ENCODE measurements at places on chromosomes 2 and 18. TPM values are rescaled to one million over a fixed set of nuclear protein-coding genes. Genes with fewer than 3 reads are reported as not detected.

Gene SPP2
- total RNA-seq: not detected

Gene C1QL2
- not detected for total RNA-seq

Gene CTAGE1
- not detected for total RNA-seq

Gene ADRA2B
- total RNA-seq: 0.32 TPM

DNA sequence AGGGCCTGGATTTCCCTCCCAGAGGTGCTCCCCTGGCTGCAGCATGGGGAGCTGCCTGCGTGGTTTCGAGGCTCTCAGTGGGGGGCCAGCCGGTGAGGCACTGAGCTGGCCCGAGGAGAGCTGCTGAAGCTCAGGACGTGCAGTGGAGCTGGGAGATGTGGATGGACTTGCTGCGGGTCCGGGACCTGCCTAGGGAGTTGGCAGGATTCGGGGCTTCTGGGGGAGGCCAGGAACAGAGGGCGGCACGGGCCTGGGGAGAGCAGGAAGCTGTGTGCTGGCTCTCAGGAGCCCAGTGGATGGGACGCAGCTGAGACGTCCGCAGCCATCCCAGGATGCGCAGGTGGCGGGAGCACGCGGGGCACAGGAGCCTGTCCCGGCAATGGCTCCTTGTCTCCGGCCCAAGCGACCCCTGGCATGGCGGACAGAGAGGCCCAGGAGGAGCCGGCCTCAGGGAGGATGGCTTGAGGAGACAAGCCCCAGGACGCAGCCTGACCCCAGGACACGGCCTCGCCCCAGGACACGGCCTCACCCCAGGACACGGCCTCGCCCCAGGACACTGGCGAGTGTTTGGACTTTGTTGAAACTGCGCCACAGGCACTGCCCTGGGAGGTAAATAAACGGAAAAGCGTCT, 116.1 kb downstream of the NFATC1 start:
- no peak for DNase-seq

GRCh38 chr2:240620859-240621258, 4.4 kb upstream of the GPR35 start:
- DNase-seq: no peak

DNA sequence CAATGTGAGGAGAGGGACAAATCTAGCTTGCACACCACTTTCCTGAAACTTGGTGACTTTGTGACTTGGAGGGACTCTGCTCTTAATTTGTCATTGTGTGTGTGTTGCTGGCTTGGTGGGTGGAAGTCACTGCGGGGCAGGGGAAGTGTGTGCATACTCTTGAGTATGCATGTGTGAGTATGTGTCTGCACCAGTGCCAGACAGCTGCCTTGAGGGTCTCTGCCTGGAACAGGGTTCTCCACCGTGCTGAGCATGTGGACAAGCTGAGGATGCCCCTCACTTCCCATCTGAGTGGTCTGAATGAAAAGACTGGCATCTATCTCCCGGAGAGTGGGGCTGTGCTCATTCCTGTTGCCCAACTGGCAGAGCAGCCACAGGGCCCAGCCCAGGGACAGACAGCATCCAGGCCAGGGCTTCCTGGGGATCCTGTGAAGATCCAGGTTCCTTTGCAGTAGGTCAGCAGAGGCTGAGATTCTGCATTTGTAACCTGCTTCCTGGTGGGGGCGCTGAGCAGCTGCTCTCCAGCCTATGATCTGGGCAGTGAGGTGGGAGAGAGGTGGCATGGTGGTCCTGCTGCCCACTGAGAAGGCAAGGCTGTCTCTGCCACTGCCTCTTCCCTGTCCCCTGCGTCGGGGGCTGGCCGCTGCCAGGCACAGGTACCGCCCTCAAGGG, 138.9 kb upstream of the HAAO start:
- no peak for DNase-seq

- DNase-seq: no peak
These were observed 283.3 kb downstream of the AFF3 start for GRCh38 chr2:99858951-99859596.

DNA sequence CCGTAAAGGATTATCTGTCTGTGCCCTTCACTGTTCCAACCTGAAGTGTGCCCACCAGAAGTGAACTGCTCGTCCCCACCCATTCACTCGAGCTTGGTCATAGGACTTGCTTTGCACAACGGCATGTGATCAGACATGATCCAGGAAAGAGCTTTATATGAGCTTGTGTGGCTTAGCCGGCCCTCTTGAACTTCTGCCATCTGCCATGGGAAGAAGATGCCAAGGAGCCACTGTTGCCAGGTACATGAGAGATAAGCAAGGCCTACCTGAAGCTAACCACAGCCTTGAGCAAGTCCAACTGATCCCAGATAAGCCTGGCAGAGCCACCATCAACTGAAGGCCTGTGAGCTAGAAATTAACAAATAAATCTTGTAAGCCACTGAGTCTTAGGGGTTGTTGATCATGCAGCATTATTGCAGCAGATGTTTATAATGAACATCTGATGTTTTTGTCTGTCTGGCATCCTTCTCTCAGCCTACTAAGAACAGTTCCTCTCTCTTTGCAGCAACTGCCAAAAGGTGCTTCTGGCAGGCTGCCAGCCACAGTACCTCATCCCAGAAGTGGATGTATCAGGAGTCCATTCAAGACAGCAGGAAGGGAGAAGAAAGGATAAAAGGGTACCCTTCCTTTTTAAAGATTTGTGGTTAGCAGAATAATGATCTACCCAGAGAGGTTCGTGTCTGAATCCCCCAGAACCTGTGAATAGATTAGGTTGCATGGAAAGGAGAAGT, 16.8 kb downstream of the DBI start:
- no peak for DNase-seq

- DNase-seq: peak; percentile 14
These were observed 41.1 kb downstream of the NHEJ1 start for GRCh38 chr2:219119422-219120043.

DNA sequence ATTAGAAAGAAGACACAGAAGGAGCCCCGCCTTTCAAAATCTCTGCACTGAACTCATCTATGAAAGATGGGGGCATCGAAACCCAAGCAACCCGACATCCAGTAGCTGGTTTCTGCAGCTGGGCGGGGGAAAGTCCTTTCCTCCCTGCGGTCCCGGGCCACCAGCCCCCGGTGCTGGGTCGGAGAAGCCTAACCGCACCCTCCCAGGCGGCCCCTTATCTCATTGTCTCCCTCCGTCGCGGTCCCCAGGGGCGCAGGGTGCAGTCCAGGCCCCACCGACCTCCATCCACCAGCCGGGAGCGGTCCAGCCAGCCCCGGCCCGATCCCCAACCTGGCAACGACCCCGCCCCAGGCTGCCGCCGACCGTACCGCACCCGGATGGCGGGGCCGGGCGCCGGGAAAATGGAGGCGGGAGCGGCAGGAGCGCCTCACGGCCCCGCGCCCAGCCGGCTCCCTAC, 452 bp downstream of the RAPH1 start:
- no peak for DNase-seq

DNA sequence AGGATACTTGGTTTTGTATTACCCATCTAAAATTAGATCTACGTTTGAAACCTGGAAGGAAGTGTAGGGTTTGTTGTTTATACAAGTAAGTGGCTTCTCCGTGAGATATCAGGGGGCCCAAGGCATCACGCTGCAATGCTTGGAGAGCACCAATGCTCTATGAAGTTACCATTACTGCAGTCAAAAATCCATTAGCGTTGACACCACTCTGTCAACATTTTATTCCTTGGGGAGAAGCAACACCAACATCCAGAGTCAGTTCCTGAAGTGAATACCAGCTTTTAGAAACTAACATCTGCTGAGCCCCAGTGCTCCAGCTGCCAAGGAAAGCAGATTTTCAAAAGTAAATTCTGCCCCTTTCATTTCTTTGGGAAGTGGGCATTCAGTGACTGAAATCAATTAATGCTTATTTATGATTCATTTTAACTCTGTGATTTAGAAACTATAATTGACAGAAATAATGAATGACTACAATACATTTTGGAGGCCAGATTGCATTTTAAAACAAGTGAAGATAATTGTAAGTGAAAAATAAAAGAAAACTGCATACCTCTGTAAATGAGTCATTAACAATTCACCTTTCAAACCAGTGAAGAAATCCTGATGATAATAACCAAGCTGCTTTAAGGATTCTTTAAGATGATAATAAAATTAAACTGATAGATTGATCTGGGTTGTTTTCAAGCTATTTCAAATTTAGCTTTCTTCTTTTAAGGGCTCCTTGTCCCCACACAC, 30.5 kb downstream of the LRP1B start:
- no peak for DNase-seq

DNA sequence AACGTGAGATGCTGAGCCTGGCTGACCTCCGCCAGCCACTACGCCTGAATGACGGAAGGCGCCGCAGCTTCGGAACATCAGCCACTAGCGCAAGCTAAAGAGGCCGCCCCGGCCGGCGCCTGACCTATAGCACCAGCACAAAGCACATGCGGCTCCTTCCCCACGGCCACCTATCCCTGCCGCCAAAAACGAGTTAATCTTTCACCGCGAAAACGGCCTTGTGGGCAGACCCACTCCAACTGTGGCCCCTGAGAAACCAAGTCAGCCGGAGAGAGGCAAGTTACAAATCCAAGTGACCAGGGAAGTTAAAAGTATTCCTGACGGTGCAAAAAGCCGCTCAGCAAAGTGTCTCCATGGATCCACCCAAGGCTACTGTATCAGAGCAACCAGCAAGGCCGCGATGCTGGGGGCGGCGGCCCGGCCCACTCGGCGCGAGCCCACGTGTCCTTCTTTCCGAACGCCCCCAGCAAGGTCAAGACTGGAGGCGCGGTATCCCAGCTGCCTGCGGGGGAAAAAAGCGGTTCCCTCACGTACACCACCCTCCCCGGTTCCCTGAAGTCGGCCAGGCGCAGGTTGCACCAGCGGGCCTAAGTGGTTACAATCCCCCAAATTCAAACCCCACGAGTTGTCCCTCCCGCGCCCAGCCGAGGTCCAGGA, 575 bp downstream of the HSPD1 start:
- DNase-seq: peak; percentile 65

DNA sequence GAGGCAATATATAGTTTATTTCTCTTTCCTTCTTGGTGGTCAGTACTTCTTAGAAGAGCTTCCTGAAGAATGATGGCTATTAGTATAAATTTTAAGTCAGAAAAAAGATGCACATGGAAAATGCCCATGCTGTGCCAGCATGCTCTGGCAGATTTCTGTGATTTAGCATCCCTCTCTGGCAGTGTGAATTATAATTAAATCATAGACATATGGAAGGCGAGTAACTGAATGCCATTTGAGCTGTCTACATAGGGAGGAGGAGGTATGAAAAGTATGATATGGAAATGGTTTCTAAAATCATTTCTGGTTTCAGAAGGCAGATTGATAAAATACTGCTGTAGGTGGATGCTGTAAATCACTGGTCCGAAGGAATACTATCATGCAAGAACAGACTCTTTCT, 754.9 kb upstream of the LRATD1 start:
- DNase-seq: no peak

- DNase-seq: no peak
These were observed 26.9 kb downstream of the ACADL start for GRCh38 chr2:210198326-210198725.

- DNase-seq: no peak
These were observed 3.1 kb upstream of the NCK2 start for GRCh38 chr2:105741617-105742016.

DNA sequence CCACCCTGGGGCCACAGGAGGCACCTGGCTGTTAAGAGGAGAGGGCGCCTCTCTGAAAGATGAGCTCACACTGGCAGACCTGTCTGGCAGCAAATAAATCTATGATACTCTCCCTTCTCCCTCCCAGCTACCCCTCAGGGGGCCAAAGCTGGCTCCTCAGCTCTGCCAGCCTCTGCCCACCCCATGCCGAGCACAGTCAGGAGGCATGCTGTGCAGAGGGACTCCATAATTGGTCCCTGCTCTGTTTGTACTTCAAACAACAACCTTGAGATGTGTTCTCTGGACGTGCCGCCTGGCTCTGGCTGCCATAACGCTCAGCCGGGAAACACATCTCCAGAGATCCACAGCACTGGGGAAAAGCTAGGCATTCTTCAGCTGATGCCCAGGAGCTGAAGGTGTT, 126.7 kb downstream of the GALNT14 start:
- DNase-seq: no peak

GRCh38 chr2:193446967-193447366, 1252.2 kb upstream of the TMEFF2 start:
- no peak for DNase-seq

DNA sequence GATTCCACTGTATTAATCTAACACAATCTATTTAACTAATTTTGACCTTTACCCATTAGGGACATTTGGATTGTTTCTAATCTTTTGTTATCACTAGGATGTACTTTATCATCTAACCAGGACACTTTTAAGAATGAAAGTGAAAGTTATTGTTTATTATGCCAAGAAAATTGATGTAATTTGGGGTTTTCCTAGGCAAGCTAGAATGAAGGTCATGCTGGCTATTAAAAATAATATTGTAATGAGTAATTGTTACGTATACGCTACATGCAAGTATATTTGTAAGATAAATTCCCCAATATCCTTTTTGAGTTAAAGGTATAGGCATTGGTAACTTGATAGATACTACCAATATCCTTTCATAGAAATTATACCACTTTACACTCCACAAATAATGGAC, 74.6 kb downstream of the COL5A2 start:
- DNase-seq: no peak

GRCh38 chr2:127776122-127776780, 34.7 kb downstream of the WDR33 start:
- DNase-seq: no peak

DNA sequence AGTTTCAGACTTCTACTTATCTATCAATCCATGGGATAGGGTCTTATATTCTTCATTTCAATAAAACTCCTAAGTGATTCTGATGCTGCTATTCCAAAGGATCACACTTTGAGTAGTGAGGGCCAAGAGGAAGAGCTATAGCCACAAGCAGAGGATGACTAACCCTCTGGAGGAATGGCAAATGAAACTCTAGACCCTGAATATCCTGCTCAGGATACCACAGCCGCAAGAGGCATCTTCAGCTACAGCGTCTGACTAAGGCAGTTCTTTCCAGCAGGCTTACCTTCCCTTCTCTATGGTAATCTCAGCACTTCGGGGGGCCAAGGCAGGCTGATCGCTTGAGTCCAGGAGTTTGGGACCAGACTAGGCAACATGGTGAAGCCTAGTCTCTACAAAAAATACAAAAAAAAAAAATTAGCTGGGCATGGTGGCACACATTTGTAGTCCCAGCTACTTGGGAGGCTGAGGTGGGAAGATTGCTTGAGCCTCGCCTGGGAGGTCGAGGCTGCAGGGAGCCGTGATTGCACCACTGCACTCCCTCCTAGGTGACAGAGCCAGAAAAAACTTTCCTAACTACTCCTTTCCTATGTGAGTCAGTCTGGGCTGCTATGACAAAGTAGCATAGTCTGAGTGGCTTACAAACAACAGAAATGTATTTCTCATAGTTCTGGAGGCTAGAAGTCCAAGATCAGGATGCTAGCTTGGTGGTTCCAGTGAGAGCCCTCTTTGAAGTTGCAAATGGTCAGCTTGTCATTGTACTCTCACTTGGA, 371.9 kb downstream of the IRS1 start:
- DNase-seq: peak; percentile 38

DNA sequence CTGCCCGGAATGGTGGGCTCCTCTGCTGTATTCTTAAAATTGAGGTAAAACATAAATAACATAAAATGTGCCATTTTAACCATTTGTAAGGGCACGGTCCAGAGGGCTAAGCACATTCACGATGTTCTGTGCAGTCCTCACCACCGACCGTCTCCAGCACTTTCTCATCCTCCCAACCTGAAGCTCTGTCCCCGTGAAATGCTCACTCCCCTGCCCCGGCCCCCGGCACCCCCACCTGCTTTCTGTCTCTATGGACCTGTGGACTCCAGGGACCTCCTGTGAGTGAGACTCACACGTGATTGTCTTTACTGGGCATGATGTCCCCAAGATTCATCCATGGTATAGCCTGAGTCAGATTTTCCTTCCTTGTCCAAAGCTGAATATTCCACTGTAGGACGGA, 38.7 kb upstream of the CTDP1 start:
- no peak for DNase-seq

Data from Caki2 (cell line).